NCI-H1694 (cell line): ENCODE measurements at places on chromosomes 16 and 17.

DNA sequence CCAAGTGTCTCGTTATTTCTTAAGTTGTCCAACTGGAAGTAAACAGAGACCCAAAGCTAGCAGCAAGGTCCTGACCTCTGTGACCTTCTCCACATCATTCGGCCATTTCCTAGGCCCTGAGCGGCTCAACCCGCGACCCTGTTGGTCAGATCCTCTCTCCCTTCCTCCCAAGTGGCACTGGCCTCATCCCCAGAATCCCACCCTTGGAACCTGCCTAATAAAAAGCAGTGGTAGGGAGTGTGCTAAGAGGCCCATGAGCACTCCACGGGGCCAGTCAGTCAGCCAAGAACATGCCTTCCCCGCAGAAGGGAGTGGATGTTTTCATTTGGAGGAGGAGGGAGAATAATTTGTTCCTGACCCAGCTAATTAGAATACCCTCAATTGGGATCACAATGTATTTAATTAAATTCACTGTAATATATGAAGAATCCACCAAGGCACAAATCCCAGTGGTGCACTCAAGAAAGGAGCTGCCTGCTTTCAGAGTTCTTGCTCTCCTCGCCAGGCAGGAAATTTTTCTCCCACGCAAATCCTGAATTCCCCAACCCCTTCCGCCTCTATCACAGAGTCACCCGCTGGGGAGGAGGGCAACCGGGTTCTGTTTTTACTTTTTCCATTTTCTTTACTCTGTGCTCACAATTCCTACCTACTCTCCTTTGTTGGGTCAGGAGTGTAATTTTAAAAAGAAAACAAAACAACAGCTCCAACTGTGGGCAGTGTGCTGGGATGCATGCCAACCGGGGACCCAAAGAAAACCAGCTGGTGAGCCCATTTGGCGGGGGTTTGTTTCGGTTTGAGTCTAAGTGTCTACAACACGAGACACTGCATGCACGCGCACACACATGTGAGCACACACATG lies 153.4 kb downstream of the ZFHX3 start:
- DNase-seq: peak; percentile 7

DNA sequence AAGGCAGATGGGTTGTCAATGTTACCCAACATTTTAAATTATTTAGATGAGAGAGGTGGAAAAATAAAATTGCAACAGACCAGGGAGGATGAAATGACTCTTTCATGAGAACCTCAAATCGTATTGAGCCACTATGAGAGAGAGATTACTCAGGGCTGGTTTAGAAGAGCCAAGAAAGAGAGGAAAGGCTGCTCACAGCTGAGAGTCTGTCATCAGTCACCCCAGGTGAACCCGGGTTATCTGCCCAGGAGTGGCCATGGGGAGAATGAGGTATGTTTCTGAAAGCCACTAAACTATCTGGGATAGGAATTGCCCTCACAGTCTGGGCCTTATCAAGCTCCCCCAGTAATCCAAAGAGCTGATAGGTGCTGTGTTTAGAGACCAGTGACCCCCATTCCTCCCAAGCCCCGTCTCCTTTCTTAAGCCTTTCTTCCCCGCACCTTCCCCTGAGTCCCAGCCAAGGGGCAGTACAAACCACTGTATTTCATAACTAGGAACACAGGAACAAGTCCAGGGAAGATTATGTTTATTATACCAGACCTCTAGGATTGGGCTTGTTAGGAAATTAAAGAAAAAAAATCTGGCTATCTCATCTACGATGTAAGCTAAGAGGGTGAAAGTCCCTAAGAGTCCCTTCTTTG lies 158.9 kb upstream of the NOL11 start:
- no peak for DNase-seq

DNA sequence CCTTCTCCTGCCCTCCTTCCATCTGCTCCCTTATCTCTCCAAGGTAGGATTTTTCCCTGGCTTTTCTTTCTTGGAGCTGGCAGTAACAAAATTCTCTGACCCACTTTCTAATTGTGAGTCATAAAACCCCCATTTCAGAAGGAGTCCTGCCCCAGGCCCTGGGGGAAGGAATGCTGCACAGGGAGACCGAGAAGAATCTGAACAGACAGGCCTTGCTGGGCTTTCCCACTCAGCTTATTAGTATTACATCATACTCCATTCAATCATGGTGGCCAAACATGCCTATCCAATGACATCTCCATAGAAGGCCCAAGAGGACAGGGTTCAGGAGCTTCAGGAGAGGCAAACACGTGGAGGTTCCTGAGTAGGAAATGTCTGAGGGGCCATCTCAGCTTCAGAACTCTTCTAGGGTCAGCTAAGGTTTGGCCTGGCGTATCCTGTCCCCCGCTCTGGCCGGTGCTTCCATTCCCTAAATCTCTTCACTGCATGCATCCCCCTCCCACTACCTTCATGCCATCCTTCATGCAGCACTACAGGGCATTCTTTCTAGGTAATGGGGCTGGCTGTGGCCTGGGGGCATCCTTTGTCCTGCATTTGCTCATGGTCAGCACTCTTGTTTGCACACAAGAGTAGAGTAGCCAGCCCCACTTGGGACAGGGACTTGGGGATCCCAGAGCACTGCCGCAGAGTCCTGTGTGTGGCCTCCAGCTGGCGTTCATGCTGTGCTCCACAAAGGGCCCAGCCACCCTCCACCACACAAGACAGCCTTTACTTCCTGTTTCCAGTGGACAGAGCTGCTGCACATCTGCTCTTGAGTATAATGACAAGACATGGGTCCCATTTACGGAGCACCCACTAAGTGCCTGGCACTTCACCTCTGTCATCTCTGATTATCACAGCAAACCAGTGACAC lies 8.2 kb downstream of the SLC6A2 start:
- DNase-seq: no peak

- DNase-seq: no peak
Measured at GRCh38 chr16:4362476-4363135, 9.0 kb upstream of the VASN start.

- no peak for DNase-seq
Measured at GRCh38 chr16:1666316-1666715, 11.8 kb upstream of the JPT2 start.

DNA sequence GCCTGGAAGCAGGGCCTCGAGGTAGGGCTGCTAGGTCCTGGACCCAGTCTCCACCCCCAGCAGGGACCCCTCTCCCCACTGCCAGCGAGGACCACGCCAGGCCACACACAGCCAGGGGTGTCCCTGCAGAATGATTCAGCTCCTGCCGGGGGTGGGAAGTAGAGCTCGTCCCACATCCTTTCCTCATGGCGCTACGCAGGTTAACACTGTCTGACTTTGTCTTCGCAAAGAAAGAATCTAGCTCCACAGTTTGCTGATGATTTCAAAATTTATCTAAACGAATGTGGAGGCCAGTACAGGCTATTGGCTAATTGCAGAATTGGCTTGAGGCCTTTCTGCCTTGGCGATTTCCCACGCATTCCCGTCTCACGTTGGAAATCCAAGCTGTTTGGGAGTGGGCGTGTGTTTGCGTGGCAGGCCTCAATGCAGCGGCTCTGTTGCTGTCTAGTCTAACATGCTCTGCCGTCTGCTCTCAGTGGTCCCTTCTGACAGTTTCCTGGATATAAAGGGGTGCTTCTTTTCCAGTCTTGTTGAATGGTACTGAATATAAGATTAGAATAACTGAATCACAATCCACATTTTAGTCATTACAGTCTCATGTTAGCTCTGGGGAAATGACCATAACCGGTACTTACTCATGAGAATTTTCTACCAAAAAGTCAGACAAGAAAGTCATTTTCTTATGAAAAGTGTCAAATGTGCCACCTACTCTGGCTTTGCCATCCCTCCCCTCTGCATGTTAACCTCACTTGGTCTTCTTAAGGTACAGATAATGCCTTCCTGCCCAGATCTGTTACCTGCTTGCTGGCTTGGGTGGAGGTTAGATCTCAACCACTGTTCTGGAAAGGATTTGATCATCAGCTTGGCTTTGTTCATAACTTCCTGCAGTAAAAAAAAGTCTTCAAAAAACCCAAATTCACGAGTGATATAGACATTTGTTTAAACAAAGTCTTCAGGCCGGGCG lies 252.4 kb downstream of the NTN1 start:
- DNase-seq: no peak

- DNase-seq: no peak
Measured at GRCh38 chr16:75947626-75948239, 221.4 kb upstream of the CPHXL start.

DNA sequence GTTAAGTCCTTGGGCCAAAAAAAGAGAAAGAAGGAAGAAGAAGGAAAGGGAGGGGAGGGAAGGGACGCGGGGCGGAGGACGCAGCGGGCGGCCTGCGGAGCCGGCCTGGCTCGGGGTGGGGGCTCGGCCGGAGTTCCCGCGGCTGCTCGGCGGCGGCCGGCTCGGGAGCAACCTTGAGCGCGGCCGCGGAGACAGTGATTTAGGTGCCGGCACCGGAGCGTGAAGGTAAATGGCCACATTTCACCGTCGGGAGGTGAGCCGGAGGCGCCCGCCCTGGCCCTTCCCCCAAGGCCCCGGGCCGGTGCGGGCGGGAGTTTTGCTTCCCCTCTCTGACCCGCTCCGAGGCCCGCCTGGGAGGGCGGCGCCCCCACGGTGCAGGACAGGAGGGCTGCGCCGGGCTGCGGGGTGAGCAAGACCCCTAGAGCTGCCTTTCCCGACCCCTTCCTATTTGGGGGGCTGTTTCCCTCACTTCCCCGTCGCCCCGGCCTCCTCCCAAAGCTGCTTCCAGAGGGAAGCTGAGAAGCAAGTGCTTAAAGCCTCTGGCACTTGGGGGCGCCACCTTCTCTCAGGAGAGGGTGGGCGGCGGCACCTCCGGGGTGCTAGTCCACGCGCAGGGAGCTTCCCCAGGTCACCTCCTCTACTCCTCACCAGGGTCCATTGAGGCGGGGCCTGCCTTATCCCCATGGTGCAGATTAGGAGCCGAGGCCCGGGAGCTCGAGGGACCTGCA lies 56.5 kb downstream of the MRM1 start:
- no peak for DNase-seq

- no peak for DNase-seq
Measured at GRCh38 chr16:86593913-86594620, 15.7 kb downstream of the FOXL1 start.

DNA sequence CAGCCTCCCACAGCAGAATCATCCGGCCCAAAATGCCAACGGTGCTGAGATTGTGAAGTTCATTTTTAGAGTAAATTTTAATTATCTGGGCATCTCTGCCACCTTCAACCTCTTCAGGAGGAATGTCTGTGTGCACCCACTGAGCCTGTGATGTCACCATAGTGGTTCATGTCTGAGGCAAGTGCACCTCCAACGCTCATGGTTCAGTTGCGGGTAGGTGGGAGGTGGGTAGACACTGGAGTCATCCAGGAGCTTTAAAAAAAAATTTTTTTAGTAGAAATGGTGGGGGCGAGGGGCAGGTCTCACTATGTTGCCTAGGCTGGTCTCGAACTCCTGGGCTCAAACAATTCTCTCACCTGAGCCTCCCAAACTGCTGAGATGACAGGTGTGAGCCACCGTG lies 1.9 kb downstream of the FLYWCH1 start:
- DNase-seq: no peak

GRCh38 chr17:162689-163088 lies 18.8 kb downstream of the DOC2B start:
- DNase-seq: no peak

GRCh38 chr17:1179112-1179817 lies 516 bp downstream of the ABR start:
- DNase-seq: no peak

DNA sequence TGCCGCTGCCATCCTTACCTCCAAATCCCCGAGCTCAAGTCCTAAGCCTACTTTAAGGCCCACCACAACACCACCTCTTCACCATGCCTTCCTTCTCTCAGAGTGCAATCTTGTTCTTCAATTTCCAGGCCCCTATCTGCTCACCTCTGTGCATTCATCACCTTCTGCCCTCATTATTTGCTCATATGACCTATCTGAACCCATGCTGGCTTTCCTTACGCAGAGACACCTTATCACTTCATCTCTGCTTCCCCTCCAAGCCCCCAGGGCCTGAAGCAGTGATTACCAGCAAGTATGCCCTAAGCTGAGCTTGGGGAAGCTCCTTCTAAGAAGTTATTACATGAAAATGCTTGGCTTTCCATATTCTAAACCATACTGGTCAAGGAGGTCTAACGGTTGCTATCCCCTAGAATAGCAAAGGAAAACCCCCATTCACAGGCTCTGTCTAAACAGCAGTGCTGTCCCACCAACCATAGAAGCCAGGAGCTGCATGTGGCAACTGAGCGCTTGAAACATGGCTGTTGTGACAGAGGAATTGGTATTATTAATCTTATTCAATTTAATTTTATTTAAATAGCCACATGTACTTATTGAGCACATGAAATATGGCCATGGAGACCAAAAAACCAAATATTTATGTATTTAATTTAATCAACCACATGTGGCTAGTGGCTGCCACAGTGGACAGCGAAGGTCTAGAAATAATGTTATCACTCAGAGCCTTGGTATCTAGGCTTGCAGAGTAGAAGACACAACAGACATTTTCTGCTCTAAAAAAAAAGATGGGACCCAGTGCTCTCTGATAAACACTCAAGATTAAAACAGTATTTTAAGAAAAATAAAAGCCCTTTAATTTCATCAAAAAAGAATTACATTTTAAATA lies 13.9 kb downstream of the USP7 start:
- no peak for DNase-seq

GRCh38 chr17:28577466-28577824 lies 750 bp upstream of the ALDOC start:
- no peak for DNase-seq

- no peak for DNase-seq
Measured at GRCh38 chr17:74639704-74640151, 16.2 kb upstream of the CD300E start.

DNA sequence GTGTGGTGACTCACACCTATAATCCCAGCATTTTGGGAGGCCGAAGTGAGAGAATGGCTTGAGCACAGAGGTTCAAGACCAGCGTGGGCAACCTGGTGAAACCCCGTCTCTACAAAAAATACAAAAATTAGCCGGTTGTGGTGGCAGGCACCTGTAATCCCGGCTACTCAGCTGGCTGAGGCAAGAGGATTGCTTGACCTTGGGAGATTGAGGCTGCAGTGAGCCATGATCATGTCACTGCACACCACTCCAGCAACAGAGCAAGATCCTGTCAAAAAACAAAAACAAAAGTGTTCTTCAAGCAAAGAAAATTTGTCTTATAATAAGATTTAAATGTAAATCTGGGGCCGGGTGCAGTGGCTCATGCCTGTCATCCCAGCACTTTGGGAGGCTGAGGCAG lies 51.5 kb downstream of the PAFAH1B1 start:
- DNase-seq: no peak

DNA sequence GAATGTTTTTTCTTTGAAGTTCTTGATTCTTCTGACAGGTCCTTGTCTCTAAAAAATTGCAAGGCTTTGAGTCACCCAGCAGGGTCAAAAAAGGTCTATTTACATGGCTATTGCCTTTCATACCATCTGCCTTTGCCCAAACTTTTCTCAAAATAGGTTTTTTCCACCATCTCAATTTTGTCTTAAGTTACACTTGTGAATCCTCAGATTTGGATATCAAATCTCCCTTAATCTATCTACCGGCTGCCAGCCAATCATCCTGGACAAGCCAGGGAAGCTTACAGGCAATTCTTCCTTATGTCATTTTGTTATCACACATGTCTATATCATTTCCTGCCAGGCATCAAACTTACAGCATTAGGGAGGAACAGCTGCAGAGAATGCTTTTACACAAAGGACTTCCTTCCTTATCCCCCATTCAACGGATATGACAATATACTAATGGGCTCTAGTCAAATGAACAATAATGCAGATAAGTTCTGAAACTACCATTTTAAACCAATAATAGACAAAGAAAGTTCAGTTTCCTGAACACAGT lies 104.1 kb upstream of the CORO6 start:
- no peak for DNase-seq
